Activated CD4-positive, alpha-beta T cell treated with anti-CD3 and anti-CD28 coated beads, Interleukin-2, Interleukin-6, amounts not matched to agents 100 ng/mL and 50 ng/mL, durations not matched to agents 16 hours and 8 hours (primary cell): ENCODE measurements at places on chromosomes 16 and 17.

GRCh38 chr16:11325404-11326083 is 19.7 kb upstream of the RMI2 start:
- DNase-seq: peak; percentile 70

DNA sequence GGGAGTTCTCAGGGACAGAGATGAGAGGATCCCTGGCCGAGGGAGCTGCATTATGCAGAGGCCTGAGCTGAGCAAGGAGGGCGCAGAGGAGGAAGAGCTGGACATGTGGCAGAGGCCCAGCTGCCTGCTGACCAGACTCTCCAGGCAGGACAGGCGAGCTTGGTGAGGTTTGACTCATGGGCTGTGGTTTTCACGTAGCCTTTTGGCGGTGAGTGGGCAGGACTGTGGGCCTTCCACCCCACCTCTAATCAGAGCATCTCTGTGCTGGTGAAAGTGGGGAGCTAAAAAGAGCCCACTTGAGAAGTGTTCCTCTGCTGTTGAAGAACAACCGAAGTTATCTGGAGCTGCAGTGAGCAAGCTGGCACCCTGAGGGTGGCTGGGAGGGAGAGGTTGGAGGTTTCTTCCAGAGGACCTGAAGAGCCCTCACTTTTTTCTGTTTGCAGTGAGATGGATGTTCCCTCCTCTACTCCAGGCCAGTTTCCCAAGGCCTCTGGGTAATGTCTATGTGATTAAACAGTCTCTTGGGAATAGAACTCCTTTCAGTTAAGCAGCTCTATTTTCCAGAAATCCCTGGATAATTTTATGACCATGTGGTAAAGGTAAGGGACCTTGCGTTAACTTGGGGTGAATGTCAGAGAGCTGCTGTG is 11.9 kb downstream of the EPN2 start:
- no peak for DNase-seq

GRCh38 chr16:19785512-19786130 is 67.5 kb downstream of the IQCK start:
- DNase-seq: no peak

GRCh38 chr17:60416368-60416925 is 5.8 kb upstream of the CHCT1 start:
- DNase-seq: no peak

- DNase-seq: no peak
These were observed 24.1 kb downstream of the PSMD7 start for GRCh38 chr16:74320707-74321106.

DNA sequence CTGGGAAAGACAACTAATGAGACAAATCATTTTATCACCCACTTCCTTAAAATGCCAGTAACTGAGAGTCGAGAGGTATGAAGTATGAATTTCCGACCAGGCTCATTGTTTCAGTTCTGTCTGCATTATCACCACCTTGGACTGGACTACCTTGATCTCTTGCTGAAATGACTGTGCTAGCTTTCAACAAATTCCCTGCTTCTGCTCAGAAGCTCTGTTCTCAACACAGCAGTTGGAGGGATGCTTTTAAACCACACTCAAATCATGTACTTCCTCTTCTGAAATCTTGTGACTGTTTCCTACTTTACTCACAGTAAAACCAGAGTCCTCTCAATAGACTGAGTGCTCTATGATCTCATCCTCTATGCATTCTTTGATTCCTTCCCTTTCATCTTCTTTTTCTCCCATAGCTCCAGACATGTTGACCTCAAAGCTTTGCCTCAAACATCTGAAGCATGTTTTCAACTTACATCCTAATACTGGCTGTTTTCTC is 195.8 kb downstream of the KCNJ2 start:
- no peak for DNase-seq

DNA sequence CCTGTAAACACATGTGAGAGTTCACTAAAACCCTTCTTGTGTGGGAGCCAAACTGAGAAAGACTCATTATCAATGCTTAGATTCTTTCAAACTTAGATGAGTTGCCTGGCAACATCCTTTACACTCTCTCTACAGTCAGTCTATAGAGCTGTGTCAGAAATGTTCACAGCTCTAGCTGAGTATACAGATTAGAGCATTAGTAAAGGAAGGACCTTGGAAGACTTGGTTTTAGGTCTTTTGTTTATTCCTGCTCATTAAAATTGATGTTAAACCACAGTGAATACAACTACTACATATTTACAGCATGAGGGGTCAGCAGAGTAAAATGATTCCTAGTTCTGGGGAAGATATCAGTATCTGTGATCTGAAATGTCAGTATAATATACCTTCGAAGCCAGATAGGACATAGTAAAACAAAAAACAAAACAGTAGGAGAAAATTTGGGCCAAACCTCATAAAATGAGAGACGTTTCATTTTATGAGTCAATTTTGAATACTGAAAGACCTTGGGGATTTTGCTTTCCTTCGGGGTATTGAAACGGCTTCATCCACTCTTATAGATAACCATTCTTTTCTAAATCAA is 186.0 kb downstream of the TANC2 start:
- peak; percentile 3 for DNase-seq

GRCh38 chr17:79737922-79738578 is 7.3 kb downstream of the ENPP7 start:
- no peak for DNase-seq

GRCh38 chr16:31700200-31700529 is 172.5 kb downstream of the AHSP start:
- DNase-seq: no peak

- DNase-seq: no peak
These were observed 43.4 kb downstream of the LMF1 start for GRCh38 chr16:927406-927805.

DNA sequence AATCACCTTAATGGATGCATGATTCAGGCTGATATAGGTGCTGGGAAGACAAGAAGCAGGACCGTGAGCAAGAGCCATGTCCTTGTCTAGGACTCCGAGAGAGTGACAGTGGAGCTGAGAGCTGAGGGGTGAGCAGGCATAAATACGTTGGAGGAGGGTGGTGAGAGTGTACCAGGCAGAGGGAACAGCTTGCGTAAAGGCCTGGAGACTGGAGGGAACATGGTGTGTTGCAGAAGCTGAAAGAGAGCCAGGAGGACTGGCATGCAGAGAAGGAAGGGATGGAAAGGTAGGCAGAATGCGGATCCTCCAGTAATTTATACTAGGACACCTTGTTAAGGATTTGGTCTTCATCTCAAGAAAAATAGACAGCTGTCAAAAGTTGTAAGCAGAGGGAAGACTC is 653.2 kb downstream of the HS3ST4 start:
- no peak for DNase-seq

DNA sequence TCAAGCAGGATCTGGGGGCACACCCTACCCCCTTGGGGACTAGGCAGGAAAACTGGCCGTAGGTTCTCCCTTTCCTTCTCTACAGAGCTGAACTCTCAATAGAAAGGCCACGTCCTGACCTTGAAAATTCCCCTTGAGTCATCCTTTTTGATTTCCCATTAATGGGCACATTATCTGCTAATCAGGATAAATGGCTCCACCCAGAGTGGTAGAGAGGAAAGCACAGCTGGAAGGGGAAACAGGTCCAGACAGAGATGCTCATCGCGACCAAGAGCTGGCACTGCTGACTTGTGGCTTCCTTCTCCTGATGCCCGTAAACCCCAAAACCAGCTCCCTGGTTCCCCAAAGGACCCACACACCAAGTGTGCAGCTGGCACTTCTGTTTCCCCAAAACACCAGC is 206.5 kb upstream of the CDH5 start:
- DNase-seq: no peak

DNA sequence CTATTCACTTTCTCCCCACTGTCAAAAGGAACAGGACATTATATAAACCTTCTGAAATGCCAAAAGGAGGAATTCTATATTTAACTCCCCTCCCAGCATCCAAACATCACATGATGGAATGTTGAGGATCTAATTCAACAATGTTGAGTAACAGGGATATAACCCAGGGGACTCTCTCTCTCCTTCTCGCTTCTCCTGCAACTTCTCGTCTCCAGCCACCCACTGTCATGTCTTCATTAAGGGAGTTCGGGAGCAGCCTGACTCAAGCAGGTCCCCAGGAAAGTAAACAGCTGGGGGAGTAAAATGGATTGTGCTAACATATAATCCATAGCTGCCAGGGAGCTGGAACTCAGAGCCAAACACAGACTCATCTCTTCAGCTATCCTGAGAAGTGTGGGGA is 51.7 kb downstream of the GRIN2A start:
- no peak for DNase-seq

- peak; percentile 67 for DNase-seq
These were observed at the start of gene THRA for GRCh38 chr17:40062329-40063186. Gene THRA, plus strand, starts transcription at chr17:40062965. Its CDS starts 11,524 bp downstream, at chr17:40074489.

DNA sequence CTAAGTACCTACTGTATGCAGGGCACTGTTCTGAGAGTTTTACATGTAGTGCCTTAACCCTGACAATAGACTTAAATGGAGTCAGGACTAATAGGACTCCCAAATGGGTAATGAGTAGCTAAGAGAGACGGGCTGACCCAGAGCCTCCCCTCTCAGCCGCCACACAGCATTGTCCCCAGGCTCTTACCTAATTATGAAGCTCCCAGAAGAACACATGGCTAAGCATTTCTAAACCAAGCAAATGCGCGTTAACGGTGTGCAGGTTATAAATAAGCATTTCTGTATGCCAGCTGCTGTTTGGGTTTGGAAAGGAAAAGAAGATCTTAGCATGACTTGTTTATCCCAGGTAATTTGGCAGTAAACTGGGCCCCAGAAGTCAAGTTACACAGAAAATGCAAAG is 14.3 kb downstream of the KATNIP start:
- no peak for DNase-seq

GRCh38 chr16:82047374-82047773 is 12.3 kb downstream of the HSD17B2 start:
- no peak for DNase-seq

GRCh38 chr17:39139161-39139511 is 12.3 kb downstream of the PLXDC1 start:
- no peak for DNase-seq

- peak; percentile 25 for DNase-seq
These were observed 309 bp downstream of the DNAH2 start for GRCh38 chr17:7717756-7718350.

- peak; percentile 45 for DNase-seq
These were observed 2.6 kb upstream of the HOXB5 start for GRCh38 chr17:48596000-48596734.

GRCh38 chr17:80927791-80928216 is 63.8 kb upstream of the CHMP6 start:
- DNase-seq: no peak

DNA sequence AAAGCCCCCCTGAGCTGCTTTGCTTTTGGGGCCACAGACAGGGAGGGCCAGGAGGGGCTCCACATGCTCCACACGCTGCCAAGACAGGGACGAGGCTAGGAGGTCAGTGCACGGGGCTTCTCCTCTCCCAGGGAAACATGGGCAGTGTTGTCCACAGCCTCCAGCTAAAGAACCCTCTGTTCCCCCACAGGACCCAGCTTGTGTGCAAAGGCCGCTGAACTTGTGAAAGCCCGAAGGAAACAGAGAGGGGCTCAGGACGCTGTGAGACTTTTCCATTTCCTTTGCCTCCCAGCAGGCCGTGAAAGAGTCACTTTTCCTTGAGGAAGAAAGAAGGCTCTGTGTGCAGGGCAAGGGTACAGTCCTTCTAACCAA is 9.7 kb downstream of the CDRT4 start:
- DNase-seq: no peak

DNA sequence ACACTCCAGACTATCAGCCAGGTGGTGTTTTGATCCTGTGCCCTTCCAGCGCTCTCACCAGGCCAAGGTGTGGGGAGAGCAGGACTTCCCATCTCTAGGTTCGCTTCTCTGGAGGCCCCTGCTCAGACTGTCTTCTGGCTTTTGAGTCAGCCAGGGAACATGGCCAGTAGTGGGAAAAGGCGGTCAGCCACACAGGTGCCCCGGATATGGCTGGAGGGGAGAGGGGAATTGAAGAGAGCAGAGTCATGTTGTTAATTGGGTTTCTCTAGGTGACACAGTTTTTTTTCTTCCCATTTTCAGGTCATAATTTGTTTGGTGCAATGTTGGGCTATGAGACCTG is 1.5 kb downstream of the MINK1 start:
- DNase-seq: no peak

- DNase-seq: no peak
These were observed 7.9 kb upstream of the TMIGD1 start for GRCh38 chr17:30341703-30342249.

- DNase-seq: no peak
These were observed 247.1 kb downstream of the HAPSTR1 start for GRCh38 chr16:9338510-9338909.

DNA sequence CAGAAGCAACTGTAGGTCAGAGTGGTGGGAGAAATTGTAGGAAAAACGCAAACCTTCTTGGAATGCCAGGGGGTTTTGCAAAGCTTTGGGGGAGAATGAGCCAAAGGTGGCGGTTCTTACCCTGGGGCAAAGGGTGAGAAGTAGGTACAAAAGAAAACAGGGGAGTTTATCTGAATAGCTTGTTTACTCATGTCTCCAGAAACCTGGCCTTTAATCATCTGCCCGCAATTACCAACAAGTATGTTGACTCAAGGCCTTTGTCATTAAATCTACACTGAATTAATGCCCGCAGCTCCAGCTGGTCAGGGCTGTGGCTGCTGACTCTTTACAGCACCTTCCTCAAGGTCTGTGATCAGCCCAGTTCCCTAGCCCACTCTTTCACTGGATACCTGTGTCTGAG is 320.1 kb downstream of the CBLN1 start:
- no peak for DNase-seq

DNA sequence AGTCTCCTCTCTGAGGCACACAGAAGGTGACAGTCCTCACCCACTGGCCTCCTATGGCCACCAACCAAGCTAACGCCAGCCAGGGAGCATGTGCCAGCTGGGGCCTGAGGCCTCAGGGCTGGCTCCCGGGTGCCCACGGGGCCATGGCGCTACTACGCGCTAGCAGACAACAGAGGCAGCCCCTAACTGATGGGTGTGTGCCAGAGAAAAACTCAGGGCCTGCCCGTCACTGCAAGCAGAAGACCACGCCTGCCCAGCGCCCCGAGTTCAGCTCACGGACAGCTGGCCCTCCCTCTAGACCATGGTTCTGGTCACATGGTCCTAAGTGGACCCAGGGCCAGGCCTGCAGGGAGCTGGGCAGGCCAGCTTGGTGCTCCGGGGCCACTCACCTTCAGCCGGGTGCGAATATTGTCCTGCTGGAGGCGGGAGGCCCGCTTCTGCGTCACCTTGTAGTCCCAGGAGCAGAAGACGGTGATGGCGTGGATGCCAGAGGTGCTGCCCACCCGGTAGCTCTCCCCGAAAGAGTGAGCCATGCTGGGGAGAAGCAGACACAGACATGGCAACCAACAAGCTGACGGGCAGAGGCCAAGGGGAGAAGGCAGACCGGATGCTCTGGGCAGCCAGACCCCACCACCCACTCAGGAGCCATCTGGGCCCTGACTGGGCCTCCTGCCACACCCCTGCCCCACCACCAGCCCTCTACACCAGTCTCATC is 6.2 kb downstream of the TMC6 start:
- no peak for DNase-seq

- DNase-seq: no peak
These were observed 1194.3 kb upstream of the CDH8 start for GRCh38 chr16:63230421-63231040.

GRCh38 chr17:30520882-30521281 is 43.7 kb downstream of the GOSR1 start:
- no peak for DNase-seq

- no peak for DNase-seq
These were observed 123.1 kb downstream of the LYRM1 start for GRCh38 chr16:21023509-21024202.
